H1 (cell line): ENCODE measurements at places on chromosomes 3 and 15. TPM values are rescaled to one million over a fixed set of nuclear protein-coding genes. Genes with fewer than 3 reads are reported as not detected.

DNA sequence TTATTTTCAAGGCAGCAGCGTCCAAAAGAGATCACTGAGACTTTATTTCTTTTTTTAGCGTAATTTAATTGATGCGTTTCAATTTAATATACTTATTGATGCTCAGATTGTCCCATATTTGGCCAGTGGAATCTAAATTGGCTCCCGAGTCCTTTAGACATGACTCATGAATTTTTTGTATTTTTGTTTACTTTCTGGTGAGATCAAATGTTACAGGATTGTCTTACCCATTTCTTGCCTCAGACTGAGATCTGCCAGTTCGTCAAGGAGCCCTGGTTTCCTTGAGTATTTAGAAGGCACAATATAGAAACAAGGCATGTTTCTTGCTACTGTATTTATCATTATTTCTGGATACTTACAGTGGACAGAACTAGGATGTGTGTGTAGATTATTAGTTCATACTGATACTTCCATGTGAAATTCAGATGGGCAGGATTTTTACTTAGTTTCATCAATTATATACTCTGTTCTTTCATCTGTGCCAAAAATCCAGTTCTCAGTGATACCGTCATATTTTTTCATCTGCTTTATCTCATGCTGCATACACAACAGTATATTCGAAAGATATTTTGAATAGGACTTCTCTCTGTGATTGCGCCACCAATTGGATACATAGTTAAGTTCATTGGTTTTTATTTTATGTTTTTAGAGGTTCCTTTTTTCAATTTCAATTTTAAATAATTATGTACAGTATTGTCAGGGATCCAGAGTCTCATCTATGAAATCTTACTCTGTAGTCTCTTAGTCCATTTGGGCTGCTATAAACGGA is 436.9 kb upstream of the C2CD4B start:
- no peak for DNase-seq

Gene MYEF2
- 78.2 and 79.2 TPM in 2 replicates for total RNA-seq

DNA sequence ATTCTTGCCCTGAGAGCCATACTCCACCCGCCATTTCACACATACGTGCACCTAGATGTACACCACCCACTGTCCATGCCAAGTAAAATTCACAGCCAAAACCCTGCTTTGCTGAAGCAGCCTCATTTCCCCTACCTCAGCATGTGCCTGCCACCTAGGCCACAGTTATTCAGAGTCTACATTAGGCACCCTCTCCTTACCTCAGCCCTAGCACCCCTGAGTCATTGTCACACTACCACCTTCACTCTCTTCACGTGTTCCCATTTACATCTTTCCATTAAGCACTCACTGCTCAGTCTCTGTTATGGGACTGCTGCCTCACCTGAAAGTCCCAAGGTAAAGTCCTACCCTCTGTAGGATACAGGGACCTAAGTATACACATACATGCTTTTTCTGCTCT is 70.0 kb downstream of the SETD5 start:
- no peak for DNase-seq

DNA sequence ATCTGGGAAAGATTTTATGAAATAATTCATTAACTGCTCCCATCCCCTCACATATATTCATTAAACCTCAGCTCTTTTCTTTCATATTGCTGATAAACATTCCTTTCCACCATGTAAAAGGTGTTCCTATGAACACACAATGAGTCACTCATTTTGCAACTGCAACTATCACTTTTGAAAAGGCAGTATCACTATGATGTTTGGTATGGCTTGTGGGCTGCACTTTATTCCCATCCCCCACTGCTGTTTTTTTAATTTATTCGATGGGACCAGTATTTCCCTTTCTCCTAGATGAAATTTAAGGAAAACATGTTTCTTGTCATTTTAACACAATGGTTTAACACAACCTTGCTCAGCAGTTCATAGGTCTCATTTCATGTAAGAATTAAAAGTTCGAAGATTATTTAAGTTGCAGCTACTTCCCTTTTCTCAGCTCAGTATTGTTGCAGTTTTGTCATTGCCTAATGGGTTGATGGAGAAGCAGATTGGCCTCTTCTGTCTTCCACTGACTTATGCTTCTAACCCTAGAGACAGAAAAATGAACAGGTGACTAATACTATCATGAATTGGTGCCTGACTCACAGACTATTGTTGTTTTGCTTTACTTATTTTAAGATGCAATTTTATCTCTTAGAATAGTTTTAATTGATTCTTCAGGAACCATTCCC is 280.3 kb downstream of the ZPLD1 start:
- DNase-seq = no peak

Gene UPK1B
- total RNA-seq = 0.29 and 0.67 TPM in 2 replicates

Gene WDR93
- total RNA-seq = not detected in 2 replicates

Gene GABRB3
- 163 TPM in 2 replicates for total RNA-seq

DNA sequence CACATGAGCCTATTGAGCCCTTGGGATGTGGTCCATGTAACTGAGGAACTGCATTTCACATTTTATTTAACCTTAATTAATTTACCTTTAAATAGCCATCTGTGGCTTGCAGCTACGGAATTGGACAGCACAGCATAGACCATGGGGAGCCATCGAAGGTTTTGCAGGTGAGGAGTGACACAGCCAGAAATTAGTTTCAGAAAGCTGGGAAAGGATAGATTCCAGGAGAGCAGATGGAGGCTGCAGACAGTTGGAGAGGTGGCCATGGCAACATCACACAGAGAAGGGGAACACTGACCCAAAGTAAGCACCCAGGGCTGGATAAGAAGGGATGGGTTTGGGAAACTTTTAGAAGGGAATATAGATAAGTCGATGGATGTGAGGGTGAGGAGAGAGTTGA is 100.1 kb upstream of the SLC6A11 start:
- no peak for DNase-seq

Gene AMOTL2
- total RNA-seq = 60.3 and 63.7 TPM in 2 replicates

DNA sequence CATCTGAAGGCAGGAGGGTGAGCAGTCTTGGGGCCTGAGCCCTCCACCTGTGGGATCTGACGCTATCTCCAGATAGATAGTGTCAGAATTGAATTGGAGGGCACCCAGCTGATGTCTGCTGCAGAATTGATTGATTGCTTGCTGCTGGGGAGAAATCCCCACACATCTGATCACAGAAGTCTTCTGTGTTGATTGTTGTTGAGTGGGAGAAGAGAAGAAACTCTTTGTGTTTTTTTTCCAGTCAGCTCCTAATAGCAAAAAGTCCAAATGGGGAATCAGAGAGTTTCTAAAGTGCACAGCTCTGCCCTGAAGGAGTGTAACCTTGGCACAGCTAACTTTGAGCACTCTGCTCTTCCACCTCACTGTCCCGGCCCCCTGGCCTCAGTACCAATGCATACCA is 66.1 kb downstream of the RAB11A start:
- DNase-seq = no peak

Gene LYZL4
- total RNA-seq = not detected in 2 replicates

- peak; percentile 33 for DNase-seq
These were observed 11.4 kb upstream of the SNRPA1 start for GRCh38 chr15:101306341-101307047.

Gene ZMYND10
- 0.54 and 0.56 TPM in 2 replicates for total RNA-seq

DNA sequence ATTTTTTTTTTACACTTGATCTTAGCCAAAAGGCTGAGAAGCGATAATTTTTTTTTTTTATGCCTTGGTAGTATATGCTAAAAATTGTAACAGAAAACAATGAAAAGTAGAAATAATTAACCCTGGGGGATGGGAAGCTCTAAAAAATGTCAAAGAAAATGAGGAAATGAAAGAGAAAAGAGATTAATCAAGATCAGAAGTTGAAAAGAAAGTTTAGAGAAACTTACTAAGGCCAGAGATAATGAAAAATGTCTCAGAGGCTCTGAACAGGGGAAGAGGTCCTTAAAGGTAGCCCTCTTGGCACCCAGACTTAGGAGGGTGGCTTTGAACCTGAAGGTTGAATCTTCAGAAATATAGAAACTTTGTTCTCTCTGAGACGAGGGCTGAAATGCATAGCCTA is 58.6 kb upstream of the ZBED2 start:
- DNase-seq = no peak

DNA sequence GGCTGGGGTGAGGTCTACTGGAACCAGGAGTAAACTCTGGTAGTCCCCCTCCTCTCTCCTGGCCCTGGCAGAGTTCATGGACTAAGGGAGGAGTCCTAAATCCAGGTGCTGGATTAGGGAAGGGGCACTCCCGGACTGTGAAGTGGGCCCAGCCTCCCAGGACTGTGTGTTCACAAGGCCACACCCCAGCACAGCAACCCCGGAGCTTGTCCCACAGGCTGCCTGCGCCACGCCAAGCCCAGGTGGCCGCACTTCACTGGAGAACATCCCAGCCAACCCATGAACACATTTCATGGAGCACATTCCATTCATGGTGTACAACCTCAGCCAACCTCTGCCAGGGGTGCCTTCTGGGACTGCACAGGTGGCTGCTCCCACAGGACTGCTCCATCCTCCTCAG is 8.2 kb downstream of the ARPIN start:
- DNase-seq = no peak

Gene MEX3B
- total RNA-seq = 15.6 and 15.9 TPM in 2 replicates

Gene GNAI2
- 168 and 169 TPM in 2 replicates for total RNA-seq

Gene RTP1
- total RNA-seq = 3.0 and 3.2 TPM in 2 replicates

Gene ADAMTS17
- 1.7 and 1.9 TPM in 2 replicates for total RNA-seq

GRCh38 chr15:51335538-51336410 is 2.6 kb downstream of the CYP19A1 start:
- DNase-seq = no peak

Gene HTR3E
- not detected in 2 replicates for total RNA-seq

DNA sequence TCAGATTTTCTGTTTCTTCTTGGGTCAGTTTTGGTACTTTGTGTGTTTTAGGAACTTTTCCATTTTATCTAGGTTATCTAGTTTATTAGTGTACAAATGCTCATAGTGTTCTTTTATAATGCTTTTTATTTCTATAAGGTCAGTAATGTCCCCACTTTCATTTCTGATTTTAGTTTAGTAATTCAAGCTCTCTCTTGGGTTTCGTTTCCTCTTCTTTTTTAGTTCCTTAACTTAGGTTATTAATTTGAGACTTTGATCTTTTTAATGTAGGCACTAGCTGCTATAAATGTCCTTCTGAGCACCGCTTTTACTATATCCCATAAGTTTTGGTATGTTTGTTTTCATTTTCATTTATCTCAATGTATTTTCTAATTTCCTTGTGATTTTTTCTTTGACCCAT is 27.0 kb upstream of the CD200R1L start:
- DNase-seq = no peak

DNA sequence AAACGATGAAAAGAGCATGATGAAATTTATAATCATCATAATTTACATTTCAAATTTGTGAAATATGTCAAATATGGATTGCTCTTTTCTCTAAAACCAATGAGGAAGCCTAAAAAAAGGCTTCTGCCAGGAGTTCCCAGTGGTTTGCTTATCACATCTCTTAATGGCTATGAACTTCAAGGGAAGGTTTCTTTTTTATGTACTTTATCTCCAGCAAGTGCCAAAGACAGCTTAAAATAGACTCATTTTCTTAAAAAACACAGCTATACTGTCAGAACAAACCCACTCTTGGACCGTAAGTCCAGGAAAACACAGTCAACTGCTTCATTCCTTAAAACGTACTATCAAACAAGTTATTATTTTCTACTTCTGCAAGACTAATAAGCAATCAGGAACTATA is 80.2 kb downstream of the DLG1 start:
- DNase-seq = no peak

Gene NECTIN3
- total RNA-seq = 50.6 and 52.2 TPM in 2 replicates

- no peak for DNase-seq
These were observed 355.0 kb upstream of the SEMA6D start for GRCh38 chr15:47362118-47362905.

Gene FGF12
- total RNA-seq = 13.6 and 16.6 TPM in 2 replicates

Gene GUCA1C
- total RNA-seq = not detected in 2 replicates

DNA sequence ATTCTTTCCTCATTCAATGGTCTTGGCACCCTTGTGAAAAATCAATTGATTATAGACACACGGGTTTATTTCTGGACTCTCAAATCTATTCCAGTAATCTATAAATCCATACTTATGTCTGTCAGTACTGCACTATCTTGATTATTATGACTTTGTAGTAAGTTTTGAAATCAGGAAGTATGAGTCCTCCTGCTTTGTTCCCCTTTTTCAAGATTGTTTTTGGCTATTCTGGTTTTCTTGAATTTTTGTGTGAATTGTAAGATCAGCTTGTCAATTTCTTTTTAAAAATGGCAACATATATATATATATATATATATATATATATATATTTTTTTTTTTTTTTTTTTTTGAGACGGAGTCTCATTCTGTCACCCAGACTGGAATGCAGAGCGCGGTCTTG is 32.3 kb upstream of the CFAP20DC start:
- DNase-seq = no peak

- no peak for DNase-seq
These were observed 56.3 kb upstream of the TMCO5A start for GRCh38 chr15:37877851-37878741.
